Stimulated activated CD4-positive, alpha-beta T cell treated with anti-CD3 and anti-CD28 coated beads, Interleukin-1b, Interleukin-23, amount 100 ng/mL, for 4 hours (primary cell): ENCODE measurements at places on chromosomes 12 and 14.

GRCh38 chr14:95557832-95558231 lies 23.0 kb downstream of the GLRX5 start:
- no peak for DNase-seq

GRCh38 chr14:50116966-50117365 lies 594 bp upstream of the VCPKMT start:
- DNase-seq: no peak

- DNase-seq: no peak
Measured at GRCh38 chr12:46390881-46391280, 18.3 kb upstream of the SLC38A2 start.

- peak; percentile 43 for DNase-seq
Measured at GRCh38 chr12:109714141-109714912, 702 bp downstream of the FAM222A start.

DNA sequence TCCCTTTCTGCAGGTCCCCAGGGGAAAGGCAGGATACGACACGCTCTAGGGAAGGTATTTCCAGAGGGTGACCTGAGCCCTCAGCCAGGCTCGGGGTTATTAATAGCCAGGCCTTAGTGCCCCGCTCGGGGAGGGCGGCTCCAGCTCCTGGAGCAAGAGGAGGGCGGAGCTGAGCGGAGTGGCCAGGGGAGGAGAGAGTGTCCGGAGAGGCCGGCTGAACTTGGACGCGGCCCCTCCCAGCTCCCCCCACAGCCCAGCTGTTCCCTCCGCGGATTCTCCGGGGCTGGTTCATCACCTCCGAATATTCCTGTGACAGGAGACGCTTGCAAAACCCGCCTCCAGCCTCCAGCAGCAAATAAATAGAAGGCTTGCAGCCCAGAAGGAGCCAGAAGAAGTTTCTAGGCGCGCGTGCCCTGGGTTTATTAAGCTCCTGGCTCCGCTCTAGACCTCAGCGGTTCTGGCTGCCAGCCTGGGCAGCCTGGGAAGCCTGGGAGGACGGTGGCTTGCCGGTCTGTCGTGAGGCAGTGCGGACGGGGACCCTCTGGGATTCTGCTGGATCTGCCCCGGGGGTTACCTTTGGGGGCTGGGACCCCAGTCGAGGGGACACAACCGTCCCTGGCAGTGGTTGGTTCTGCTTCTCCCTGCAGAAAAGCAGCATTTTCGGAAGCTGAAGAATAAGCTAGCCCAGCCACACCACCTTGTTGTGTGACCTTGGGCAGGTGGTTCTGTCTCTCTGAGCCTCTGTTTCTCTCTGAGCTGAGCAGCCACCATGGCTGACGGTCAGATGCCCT lies at the start of gene HSPB8:
TSS of gene HSPB8 (plus strand) at position 388 of the 791 bp plus-strand sequence. CDS start at position 770, 382 bp downstream.
- no peak for DNase-seq

- no peak for DNase-seq
Measured at GRCh38 chr14:36315159-36315853, 5.1 kb downstream of the MBIP start.

GRCh38 chr12:5456906-5457305 lies 25.0 kb downstream of the NTF3 start:
- DNase-seq: no peak

GRCh38 chr12:50425589-50426258 lies 25.0 kb downstream of the LARP4 start:
- DNase-seq: no peak

- no peak for DNase-seq
Measured at GRCh38 chr12:8014836-8015235, 17.7 kb upstream of the FOXJ2 start.

DNA sequence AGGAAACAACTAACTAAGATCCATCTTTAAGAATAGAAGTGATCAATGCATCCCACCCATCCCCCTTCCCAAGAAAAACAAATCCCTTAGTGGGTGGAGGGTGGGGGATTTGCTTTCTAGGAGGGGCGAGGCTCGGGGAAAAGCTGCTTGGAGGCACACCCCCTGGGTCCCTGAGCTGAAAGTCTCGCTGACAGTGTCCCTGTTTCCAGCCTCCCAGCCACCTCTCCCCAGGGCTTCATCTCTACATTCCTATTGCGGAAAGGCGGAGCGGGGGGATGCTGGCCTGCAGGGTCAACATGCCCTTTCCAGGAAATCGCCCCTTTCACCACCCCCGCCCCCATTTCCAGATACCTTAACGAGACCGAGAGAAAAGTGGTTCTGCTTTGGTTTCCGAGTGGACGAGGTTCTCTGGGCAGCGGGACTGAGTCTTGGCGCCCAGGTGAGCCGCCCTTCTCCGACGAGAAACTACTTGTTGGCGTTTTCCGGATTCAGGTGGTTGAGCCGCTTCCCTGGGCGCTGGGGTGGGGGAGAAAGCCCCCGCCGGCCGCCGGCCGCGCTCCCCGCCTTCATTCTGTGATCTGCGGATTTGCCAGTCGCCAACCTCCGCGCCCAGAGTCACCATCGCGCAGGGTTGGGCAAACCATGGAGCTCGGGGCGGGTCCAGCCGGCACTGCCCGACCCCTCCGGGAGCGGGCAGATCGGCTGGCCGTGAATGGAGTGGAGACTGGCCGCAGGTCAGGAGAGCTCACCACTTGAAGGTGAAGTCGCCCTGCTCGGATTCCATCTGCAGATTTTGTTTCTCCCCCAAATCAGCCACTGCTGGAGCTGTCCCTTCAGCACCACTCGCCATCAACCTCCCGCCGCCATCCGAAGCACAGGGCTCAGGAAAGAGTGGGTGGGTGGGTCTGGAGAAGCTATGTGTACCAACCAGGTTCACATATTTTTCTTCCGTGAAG lies 505 bp downstream of the KCNC2 start:
- DNase-seq: no peak

- DNase-seq: no peak
Measured at GRCh38 chr12:120079411-120080400, 36.8 kb downstream of the RAB35 start.

DNA sequence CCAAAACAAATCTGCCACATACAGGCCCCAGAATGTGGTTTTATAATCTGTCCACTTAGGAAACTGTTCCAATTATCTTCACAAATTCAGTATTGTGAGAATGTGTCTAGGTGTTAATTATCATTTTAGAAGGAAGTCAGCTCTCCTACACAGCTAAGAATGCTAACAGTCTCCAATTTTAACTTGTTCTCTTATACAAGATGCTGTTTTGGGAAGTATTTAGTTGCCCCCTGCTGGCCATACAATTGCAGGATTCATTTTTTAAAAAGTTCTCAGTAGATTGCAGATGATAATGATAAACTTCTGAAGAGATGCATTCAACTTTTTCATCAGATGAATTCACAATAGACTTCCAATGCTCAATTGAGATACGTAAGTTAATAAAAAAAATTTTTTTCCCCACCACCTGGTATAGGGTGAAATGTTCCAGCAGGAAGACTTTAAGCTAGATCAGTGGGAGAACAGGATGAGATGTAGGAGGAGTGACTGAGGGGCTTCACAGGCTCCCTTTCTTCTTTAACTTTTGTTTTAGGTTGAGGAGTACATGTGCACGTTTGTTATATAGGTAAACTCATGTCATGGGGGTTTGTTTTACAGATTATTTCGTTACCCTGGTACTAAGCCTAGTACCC lies 27.3 kb upstream of the OSBPL8 start:
- peak; percentile 30 for DNase-seq

DNA sequence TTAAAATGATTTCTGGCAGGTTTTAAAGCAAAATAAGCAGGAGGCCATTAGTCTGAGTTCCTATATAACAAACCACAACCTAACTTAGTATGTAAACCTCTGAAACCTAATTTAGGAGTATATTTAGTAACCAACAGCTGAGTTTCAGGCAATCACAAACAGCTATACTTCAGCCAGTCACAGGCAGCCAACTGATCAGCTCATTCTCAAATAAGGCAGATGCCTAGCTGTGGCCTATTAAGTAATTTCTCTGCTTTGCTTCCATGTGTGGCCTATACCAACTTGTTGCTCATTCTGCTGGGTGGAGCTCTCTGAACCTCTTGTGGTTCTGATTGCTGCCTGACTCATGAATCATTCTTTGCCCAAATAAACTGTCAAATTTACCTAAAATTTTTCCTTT lies 408.9 kb upstream of the FBXO33 start:
- DNase-seq: no peak

GRCh38 chr14:73762375-73762822 lies 48.2 kb upstream of the PNMA1 start:
- no peak for DNase-seq

- DNase-seq: no peak
Measured at GRCh38 chr14:73739899-73740617, 25.9 kb upstream of the PNMA1 start.

GRCh38 chr12:91785655-91786498 lies 359.8 kb downstream of the BTG1 start:
- no peak for DNase-seq

GRCh38 chr12:127881371-127882140 lies 385.4 kb upstream of the TMEM132C start:
- DNase-seq: no peak

- no peak for DNase-seq
Measured at GRCh38 chr12:17060260-17060659, 454.3 kb upstream of the LMO3 start.

- no peak for DNase-seq
Measured at GRCh38 chr14:91129261-91129660, 15.4 kb downstream of the DGLUCY start.

GRCh38 chr12:98635657-98636323 lies 8.8 kb downstream of the IKBIP start:
- DNase-seq: no peak
